ENCODE measurements at places on chromosomes 11 and 22. TPM values are rescaled to one million over a fixed set of nuclear protein-coding genes. Genes with fewer than 3 reads are reported as not detected.

The ME3 gene
- 25.0 TPM for polyA plus RNA-seq

The FOLH1 gene
- 322 TPM for polyA plus RNA-seq

The MUC6 gene
- 0.15 TPM for polyA plus RNA-seq

The OR10D3 gene
- not detected for polyA plus RNA-seq

The NNMT gene
- polyA plus RNA-seq = 4.0 TPM

The SDHAF2 gene
- 38.1 TPM for polyA plus RNA-seq

The PLXNB2 gene
- polyA plus RNA-seq = 65.0 TPM

- DNase-seq = peak; percentile 98
Measured at GRCh38 chr11:12802418-12803085, 128.3 kb downstream of the TEAD1 start.

DNA sequence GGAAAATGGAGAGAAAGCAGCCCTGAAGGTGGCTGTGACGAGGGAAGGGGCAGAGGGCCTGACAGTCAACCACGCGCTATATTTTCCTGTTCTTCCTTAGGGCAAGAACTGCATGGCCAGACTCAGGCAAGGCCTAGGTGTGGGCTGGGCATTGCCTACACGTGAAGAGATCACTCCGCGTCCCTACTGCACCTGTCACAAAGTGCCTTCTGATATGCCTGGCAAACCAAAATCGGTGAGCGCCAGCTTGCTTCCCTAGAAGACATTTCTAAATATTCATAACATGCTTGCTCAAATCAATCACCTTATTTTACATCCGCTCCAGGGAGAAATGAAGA lies 6.3 kb downstream of the TMEM121B start:
- DNase-seq = no peak

DNA sequence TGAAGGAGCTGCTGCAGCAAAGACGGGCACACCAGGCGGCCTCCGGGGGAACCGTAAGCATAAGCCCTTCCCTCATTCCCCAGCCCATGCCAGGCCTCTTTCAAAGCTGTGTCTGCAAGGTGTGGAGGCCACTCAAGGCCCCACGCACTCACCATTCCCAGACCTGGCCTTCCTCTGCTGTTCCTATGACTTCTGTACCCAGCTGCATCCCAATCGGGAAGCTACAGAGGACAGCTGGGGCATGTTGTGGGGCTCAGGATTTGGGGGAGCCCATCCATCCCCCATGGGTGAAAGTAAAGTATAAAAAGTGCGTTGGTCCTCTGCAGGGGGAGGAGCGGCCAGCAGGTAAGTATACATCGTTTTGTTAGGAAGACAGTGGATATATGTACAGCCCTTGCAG lies 2.2 kb downstream of the POU2AF3 start:
- DNase-seq = no peak

GRCh38 chr11:2768471-2769408 lies 68.9 kb upstream of the KCNQ1OT1 start:
- DNase-seq = no peak

DNA sequence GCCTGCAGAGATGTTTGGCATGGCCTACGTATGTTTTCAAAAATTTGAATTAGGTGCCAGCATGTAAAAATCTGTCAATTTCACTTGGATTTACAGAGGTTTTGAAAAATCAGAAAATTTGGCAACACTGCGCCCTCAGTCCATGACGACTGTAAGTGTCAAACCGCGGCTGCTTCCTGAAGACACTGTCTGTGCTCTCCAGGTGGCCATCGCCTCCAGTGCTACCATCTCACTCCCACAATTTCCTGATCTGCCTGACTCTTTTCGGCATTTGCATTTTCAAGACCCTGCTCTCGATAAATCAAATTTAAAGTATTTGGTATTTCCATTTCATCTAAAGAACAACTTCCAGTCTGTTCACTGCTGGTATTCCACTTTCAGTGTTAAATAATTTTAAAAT lies 34.6 kb downstream of the VSIG10L2 start:
- no peak for DNase-seq

- no peak for DNase-seq
Measured at GRCh38 chr11:131402040-131402439, 31.6 kb downstream of the NTM start.
